Astrocyte of the hippocampus (primary cell): ENCODE measurements at places on chromosomes 1 and 21.

- no peak for DNase-seq
These were observed 275.6 kb downstream of the FOXD2 start for GRCh38 chr1:47713333-47713953.

DNA sequence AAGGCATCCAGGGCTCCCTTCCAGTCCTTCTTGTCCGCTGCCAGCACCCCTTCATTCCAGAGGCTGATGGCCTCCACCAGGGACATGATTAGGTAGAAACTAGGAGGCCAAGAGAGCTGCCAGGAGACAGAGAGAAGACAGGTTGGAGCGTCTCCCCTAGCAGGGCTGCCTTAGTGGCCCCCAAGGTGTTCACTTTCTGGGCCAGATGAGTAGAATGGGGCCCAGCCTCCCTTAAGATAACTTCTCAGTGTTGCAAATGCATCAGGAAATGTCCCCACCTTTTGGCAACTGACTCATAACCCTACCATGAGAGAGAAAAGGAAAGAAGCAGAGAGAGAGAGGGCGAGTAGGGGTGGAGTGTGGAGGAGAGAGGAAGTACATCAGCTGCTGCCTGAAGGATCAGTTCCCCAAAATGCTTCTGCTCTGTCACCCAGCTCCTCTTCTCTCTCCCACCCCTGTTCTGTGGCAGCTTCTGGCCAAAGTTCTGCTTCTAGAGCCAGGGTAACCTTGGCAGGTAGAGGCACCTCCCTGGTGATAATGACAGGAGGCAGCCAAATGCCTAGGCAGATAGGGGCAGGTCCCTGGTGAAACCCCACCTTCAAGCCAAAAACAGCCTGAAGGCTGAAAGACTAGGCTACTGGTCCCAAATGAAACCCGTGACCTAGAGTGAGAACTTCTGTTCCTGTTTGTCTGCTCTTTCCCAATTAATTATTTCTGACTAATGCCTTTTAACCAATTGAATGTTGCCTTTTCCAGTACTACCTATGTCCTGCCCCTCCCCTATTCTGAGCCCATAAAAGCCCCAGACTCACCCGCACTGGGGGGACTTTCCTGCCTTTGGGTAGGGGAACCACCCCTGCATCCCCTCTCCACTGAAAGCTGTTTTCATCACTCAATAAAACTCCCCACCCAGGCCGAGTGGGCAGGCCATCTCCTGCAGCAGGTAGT, at the start of gene NCF2:
Gene NCF2 (minus strand): TSS at position 216 of the 948 bp plus-strand sequence. CDS start 130 bp downstream, at position 86.
- DNase-seq, result no peak

DNA sequence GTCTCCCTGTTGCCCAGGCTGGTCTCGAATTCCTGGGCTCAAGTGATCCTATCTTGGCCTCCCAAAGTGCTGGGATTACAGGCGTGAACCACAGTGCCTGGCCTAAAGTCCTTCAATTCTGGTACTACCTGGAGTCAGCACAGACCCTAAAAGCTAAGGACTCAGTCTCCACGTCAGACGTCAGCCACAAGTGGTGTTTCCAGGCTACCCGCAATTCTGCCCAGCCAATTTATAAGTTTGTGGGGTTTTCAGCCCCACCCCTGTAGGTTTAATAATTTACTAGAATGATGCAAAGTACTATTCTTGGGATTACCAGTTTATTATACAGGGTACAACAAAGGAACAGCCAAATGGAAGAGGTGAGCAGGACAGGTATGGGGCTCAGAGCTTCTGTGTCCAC, 10.6 kb upstream of the DIP2A start:
- DNase-seq, result no peak

DNA sequence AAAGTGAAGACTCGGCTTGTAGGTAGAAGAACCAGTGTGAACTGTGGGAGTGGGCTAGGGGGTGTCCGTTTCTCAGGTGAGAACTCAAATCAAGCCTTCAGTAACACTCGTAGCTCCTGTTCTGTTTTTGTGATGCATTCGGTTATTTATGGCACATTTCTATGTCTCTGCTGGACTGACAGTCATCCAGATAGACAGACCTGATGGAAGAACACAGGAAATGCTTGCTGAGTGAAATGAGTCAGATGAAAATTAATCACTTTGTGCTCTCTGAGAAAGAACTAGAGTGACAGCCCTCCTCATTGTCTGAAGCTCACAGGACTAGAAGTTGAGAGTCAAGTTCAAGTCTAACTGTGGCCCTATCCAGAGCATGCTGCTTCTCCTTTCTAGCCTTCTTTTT, 360.1 kb upstream of the PLXNA2 start:
- DNase-seq, result peak; percentile 46

DNA sequence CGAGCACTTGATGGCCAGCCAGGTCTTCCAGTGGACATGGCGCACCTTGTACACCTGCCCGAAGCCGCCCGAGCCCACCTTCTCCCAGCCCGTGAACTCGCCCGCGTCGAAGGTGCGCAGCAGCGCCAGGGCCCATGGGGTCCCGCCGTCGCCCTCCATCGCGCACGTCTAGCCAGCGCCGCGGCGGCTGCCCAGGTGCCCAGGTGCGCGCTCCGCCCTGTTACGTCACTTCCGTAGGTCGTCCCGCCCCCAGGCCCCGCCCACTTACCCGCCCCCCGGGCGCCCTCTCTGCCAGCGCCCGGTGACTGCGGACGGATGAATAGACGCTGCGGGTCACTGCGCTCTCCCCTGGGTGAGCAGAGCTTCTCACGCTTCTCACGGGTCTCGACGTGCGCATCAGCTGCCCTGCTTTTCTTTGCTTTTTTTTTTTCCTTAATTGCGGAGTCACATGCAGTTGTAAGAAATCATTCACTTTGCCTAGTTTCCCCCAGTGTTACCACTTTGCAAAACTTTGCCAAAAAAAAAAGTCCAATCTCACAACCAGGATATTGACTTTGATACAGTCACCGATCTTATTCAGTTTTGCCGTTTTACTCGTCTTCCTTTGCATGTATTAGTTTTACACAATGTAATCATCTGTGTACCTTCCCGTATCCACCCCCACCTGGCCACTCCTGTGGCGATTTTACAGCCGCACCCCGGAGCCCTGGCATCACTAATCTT, at the start of gene RIPK4:
Gene RIPK4 (minus strand): TSS at position 170 of the 723 bp plus-strand sequence. CDS start 11 bp downstream, at position 159.
- DNase-seq, result peak; percentile 87

GRCh38 chr1:54339126-54339525, 67.1 kb downstream of the SSBP3 start:
- DNase-seq, result no peak

DNA sequence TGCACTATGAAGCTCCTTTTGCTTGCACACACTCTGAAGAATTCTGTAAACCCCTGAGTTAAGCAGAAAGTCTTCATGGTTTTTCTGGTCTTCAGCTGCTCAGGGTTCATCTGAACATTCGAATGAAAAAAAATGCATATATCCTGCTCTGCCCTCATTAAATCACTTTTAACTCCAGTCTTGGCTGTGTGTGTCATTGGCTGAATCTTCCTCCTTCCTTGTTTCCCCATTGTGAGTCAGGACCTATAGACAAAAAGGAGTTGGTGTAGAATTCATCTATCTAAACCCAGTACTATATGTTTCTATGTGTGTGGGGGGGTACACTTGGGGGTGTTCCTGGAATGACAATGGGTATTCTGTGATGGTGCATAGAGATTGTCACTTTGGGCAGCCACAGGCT, 6.6 kb upstream of the SPRR1B start:
- DNase-seq, result no peak

GRCh38 chr21:45208627-45208951, 79.1 kb downstream of the POFUT2 start:
- peak; percentile 59 for DNase-seq

DNA sequence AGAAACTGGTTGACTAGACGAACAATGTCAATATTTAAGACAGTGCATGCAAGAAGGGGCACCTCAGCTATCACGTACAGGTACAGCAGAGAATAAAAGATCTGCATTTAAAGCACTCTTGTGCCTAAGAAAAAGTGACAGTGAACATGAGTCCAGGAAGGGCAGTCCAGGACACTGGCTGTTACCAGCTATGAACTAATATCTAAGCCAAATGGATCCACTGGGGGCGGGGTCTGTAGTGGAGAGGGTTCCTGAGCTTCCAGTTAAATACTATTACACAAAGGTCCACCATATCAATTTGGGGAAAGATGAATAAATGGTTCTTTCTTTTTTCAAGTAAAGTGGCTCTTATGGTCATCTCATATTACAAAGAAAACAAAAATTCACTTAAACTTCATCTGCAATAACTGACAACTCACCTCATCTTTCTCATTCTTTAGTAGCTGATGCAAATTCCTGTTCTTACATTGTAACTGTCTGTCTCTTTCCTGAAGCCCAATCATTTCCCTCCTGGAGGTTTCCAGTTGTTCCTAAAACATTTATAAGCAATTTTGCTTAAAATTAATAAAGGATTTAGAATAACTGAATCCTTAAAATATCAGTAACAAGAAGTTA, 24.5 kb downstream of the SSX2IP start:
- no peak for DNase-seq

- DNase-seq, result no peak
These were observed 127.9 kb downstream of the FAF1 start for GRCh38 chr1:50832167-50832566.

GRCh38 chr21:27954543-27955165, 987.8 kb upstream of the ADAMTS5 start:
- peak; percentile 1 for DNase-seq

DNA sequence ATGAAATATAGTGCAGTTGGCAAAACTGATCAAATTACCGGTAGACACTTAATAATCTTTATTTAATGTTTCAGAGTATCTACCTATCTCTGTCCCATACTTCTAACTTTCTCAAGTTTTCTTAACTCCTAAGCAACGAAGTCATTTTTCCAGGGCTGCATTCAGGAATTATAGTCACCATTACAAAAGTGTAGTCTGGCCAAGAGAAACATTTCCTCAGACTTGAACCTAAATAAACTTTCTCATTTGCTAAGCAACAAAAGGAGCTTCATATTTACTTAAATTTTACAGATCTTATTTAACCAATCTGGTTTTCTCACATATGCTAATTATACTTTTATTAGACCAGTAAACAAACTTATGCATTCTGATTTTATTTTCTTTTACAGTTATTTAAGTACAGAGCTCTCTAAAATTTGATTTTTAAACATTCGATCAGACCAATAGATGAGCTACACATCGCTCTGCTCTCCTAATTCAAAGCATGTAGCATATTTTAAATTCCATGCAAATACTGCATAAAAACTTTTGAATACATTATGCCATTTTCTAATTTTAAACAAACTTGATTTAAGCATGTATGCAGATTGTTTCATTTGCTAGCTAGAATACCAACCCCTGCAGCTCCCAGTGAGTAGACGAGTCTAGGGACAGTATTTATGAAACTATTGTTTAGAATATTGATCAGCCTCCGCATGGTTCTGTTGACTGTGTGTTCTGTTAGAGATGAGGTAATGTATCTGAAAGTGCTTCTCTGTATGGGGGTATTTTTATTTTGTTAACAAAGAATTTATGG, 201.4 kb downstream of the CHRM3 start:
- DNase-seq, result peak; percentile 15

- peak; percentile 36 for DNase-seq
These were observed 699 bp downstream of the ECHDC2 start for GRCh38 chr1:52920791-52921291.

GRCh38 chr1:192709544-192709943, 73.6 kb downstream of the RGS13 start:
- DNase-seq, result peak; percentile 39

DNA sequence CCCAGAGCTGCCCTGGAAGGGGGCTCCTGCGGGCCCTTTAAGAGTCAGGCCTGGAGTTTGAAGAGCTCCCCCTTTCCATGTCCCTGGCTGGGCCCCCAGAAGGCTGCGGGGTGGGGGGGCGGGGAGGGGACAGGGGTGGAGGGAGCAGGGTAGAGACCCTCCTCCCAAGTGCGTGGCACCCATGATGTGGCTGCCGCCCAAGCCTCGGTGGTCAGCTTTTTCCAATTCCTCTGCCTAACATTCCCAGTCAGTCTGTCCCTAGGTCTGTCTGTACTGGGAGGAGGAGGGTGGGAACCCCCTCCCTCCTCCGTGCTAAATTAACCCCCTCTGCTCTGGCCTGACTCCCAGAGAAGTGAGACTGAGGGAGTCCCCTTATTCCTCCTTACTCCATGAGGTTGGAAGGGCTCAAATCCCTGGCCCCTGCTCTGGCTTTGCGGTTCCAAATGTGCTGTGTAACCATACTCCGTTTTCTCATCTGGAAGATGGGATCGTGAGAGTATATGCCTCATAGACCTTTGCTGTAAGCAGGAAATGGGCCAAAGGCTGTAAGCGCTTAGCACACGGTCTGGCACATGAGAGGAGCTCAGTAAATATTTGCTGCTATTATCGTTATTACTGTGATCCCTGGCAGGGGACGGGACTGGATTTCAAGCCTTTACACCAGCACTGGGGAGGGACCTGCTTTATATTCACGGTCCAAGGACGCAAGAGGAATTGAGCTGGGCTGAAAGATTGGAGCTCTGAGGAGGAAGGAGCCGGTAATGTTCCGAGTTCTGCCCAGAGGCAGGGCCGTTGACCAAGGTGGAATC, 658 bp upstream of the COL16A1 start:
- peak; percentile 83 for DNase-seq

- no peak for DNase-seq
These were observed 500.0 kb upstream of the RUNX1 start for GRCh38 chr21:35548904-35549615.

DNA sequence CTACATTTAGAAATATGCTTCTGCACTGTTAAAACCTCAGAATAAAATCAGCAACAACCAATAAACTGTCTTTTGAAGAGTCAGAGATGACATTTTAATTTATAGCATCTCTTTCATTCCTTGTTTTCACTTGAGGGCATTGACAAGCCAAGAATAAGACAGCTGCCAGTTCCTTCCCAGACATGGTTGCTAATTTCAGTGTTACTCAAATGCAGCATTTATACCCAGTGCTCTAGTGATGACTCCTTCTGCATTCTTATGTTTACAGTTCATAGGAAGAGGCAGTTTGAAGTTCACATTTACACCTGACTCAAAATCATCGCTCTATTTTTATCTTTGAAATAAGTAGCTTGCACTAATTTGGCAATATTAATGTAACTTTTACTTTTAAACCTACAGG, 44.9 kb downstream of the PLA2G4A start:
- DNase-seq, result no peak

- peak; percentile 15 for DNase-seq
These were observed 304.0 kb downstream of the HHIPL2 start for GRCh38 chr1:222243902-222244301.

GRCh38 chr1:212153635-212154034, 118.1 kb downstream of the DTL start:
- no peak for DNase-seq

GRCh38 chr1:157773493-157774350, 3.2 kb downstream of the FCRL2 start:
- DNase-seq, result no peak

DNA sequence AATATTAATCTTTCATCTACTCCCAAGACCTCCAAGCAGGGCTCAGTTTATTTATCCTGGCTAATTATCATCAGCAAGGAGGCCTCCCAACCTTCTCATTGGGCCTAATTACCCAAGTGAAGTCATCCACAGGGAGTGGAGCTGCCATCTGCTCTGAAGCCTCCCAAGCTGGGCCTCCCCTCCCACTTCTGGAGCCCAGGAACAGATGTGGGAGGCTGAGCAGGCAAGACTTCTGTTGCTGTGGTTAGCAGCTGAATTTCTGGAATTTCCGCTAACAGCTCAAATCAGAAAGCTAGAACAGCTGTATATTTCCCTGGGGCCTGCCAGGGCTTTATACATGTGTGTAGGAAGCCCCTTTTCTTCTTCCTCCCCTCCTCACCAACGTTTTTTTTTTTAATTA, 127.5 kb downstream of the UCK2 start:
- no peak for DNase-seq

- DNase-seq, result no peak
These were observed 1922.8 kb downstream of the MRPL39 start for GRCh38 chr21:23684431-23684830.

- DNase-seq, result peak; percentile 60
These were observed 466 bp downstream of the VPS26C start for GRCh38 chr21:37266515-37267221.
